HFF-Myc (cell line): ENCODE measurements at places on chromosomes 11 and 22.

GRCh38 chr22:27385261-27385998, 416.1 kb downstream of the MN1 start:
- no peak for DNase-seq

GRCh38 chr11:124036666-124037065, 4.5 kb downstream of the OR10G7 start:
- DNase-seq: no peak

DNA sequence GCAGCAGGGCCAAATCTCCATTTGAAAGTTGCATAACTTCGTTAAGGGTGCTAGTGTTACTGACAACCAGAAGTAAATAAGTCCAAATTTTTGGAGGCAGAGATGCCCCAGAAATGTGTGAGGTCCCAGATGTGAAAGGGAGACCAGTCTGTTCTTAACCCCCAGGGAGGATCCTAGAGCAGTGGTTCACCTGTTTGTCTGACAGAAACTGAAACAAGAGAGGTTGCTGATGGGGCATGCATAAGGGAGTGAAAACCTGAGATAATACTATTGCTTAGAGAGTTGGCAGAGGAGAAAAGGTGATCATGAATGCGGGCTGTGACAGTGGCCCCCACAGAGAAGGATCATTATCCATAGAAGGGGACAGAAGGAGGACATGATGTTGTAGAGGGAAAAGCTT, 3.8 kb downstream of the CBLIF start:
- DNase-seq: no peak

- no peak for DNase-seq
Measured at GRCh38 chr22:20653012-20653794, 120.7 kb upstream of the SERPIND1 start.

DNA sequence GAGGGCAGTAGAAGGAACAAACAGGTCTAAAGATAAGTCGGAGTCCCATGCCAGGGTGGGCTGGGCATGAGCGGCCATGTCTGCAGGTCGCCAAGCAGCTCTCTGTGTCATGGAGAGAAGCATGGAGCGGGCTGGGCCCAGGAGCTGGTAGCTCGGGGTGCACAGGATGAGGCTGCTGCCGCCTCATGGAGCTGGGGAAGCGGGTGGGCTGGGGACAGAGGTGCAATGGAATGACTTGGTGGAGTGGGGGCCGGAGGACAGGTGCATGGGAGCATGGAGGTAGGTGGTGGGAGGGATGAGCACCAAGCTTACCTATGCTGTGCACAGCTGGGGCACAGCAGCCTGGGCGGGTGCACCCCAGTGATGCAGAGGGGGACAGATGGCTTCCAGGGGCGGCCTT, 3.6 kb downstream of the NRXN2 start:
- no peak for DNase-seq

DNA sequence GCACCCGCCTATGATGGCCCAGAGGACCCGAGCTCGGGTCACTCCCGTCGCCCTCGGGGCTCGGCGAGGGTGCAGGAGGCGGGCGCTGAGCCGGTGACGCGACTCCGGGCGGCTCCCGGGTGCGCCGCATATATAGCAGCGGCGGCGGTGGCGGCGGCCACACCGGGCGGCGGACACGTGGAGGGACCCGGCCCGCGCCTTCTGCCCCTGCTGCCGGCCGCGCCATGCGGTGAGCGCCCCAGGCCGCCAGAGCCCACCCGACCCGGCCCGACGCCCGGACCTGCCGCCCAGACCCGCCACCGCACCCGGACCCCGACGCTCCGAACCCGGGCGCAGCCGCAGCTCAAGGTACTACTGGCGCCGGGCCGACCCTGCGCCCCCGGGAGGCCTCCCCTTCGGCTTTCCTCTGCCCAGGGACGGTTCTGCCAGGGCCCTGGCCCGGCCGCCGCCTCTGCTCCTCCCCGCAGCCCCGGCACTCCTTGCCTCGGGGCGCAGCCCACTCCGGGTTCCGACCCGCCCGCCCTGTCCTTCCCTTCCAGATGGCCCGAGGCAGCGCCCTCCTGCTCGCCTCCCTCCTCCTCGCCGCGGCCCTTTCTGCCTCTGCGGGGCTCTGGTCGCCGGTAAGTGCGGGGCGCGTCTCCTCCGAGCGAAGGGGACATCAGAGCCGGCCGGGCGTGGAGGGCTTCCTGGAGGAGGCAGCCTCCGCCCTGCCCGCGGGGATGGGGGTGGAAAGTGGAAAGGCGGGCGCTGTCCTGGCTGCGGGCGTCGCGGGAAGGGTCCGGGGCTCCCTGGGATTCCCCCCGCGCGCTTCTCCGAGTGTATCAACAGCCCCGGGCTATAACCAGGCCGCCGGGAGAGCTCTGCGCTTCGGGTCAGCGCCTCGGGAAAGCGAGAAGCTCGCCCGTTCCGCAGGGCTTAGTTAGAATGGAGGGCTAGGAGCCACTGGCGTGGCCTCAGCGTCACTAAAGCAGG, at the start of gene GAL:
Gene GAL (plus strand): TSS at position 160 of the 972 bp plus-strand sequence. CDS start 380 bp downstream, at position 540.
- DNase-seq: no peak

DNA sequence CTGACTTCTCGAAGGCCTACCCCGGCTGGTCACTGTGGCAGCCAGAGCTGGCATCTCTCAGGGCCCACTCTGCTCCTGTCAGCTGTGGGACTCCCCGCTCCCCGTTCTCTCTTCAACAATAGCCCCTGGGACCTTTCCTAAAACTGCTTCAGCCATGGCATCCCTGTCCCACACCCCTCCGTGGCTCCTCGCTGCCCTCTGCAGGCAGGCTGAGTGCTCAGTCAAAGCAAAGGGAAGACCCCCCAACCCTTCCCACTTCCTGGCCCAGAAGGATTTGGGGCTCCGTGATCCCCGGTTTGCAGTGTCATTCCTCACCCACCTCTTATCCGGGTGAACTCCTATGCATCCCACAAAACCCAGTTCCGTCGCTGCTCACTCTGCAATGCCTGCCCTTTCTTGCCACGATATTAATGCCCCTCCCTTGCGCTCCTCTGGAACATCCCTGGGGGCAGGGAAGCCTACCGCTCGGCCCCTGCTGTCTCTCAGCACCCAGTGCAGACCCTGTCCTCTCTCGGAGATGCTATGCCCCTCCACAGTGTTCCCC, 1.6 kb upstream of the TH start:
- no peak for DNase-seq

DNA sequence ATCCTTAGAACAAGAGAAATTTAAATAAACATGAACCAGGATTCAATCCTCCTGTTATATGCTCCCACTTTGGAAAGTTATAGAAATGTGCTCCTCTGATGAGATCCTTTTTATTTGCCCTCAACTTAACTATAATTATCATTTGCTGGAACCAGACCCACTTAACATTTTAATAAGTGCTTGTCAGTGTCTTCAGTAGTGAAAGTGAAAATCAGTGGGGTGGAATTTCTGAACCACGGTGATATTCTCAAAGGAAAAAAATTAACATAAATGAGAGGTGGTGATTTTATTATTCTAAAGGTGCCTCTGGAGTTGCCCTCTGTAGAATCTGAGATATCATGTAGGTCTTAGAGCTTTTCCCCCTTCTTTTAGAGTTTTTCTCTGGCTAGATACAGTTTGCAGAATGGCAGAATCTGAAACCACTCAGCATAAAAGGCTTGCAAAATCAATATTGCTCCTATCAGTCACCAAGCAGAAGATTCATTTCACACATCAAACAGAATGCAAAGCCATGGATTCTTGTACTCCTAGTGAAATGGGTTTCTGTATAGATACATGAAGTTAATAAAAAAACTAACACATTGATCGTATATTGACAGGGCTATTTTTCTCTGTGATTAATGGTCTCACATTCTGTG, 213.2 kb downstream of the LUZP2 start:
- DNase-seq: no peak

DNA sequence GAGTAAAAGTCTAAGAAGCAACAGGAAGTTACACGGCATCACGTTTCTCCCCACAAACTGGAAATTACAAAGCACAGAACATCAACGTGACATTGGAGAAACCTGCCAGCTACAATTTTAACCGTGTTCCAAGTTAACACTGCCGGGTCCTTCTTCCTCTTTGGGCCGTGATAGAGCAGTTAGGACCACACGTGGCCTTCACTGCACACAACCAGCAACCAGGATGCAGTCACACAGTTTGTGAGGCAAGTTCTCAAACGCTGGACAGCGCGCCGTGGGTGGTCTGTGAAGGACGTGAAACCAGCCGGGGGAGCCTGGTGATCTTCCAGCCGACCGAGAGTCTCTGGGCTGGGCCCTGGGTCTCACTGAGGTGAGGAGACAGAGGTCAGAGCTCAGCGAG, 14.6 kb downstream of the C11orf21 start:
- DNase-seq: no peak

DNA sequence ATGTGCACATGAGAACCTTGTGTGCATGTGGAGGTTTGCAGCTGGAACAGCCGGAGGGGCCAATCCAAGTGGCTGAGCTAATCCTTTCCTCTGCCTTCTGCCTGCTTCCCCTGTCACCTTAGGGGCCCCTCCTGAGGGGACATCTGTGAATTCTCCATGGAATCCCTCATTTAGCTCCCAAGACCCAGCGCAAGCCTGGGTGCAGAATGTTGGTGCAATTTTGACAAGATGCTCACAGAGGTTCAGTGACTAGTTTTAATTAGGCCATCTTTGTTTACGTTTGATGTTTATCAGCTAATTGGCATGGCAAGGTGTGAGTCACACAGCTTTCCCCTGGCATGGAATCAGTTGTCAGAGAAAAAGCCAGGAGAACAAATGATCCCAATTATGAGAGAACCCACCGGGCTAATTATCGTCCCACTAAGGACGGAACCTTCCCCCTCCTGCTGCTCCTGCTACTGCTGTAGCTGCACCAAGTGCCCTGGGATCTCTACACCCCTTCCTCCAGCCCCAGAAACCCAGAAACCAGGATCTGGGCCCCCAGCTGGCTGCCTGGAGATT, 63.6 kb upstream of the PAX6 start:
- DNase-seq: no peak

GRCh38 chr11:120268686-120269085, 28.7 kb downstream of the POU2F3 start:
- DNase-seq: no peak

GRCh38 chr11:59999691-60000090, 17.3 kb upstream of the OOSP4B start:
- no peak for DNase-seq

DNA sequence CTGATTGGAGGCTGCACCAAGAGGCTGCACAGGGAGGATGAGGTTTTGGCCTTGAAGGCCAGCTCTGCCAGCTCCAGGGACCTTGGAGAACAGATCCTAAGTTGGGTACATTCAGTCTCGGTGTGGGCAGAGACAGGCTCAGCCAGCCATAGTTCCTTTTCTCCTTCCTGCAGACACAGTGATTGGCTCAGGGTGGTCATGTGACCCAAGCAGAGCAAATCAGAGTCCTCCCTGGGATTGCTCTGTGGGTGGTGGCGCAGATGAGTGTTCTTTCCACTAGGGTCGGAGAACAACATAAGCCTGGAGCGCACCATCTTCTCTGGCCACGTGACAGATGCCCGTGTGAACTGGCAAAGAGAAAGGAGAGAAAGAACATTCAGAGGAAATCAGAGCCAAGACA, 47.1 kb upstream of the CCND1 start:
- DNase-seq: no peak

DNA sequence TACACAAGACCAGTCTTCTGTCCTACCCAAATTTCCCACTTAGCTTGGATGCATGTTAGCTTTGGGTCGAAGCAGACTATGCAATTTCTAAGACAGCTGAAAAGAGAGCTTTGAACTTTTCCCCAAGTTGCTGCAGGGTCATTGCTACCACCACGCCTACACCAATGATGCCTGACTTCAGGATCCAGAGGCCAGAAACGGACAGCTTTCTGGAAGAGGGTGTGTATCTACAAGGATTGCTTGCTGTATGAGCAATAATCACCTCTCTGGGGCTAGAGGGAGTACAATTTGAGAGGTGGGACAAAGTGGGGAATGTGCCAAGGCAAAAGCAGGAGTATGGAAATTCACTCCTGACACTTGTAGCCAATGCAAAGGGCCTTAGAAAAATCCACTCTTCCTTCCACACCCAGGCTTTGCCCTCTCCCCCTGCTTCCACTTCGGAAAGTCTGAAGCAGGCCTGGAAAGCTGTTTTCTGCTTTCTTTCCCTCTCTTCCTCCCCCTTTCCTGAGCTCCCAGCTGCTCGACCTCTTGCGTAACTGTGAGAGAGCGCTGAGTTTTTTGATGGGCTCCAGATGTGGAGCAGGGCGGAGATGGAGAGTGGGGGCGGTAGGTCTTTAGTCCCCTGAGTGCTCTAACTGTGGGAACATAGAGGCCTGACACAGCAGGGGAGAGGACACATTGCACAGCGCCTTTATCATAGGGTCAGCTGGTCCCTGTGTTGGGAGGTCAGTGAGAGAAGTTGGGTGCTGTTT, 2.1 kb upstream of the PHLDB1 start:
- DNase-seq: peak; percentile 90

- no peak for DNase-seq
Measured at GRCh38 chr11:128726458-128727139, 32.7 kb downstream of the FLI1 start.

DNA sequence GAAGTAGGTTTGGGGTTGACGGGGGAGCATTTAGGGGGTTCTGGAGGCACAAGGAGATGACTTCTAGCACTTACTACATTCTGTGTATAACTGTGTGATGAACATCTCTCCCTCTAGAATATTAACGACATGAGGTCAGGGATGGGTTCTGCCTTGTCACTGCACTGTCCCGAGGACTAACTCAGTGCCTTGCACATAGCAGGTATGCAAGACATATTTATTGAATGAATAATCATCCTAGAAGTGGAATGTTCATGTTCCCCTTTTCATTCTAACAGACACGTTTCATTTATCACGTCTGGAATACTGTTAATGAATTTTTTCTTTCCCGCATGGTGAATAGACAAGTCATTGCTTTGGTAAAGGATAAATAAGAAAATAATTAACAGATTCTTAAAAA, 12.6 kb downstream of the SYT13 start:
- DNase-seq: no peak

DNA sequence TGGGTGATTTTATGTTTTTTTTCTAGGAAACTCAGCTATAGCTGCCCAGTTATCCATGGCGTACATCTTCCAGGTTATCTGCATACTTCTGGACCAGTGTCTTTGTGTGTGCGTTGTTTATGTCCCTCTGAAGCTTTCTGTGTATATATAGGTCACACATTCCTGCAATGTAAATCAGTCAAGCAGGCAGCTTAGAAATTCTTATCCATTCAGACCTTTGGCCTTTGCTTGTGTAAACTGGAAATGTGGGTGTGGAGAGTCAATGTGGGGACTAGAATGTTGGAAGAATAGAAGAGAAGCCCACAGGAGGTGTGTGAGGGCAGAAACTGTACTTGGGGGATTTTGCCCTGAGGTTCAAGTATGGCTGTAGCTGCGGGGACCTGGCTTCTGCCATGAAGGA, 51.7 kb downstream of the BARX2 start:
- DNase-seq: no peak

- DNase-seq: no peak
Measured at GRCh38 chr22:46568102-46568809, 30.8 kb upstream of the CELSR1 start.

- no peak for DNase-seq
Measured at GRCh38 chr22:46629291-46629690, 9.1 kb downstream of the GRAMD4 start.

DNA sequence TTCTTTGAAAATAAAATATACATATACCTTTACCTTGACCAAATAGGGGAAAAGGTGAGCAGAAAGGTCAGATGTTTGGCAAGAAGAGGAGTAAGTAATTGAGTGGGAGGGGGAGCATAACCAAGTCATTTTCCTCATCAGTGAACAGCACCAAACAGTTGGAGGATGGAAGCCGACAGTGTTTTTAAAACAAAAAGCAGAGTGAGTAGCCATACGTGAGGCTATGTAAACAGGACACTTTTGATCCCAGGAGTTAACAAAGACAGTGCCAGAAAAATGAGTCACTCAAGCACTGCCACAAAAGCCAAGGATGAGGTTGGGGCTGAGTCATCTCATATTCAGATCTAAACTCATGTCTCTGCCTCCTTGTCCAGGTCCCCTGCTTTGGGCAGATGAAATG, 734.7 kb downstream of the KCNA4 start:
- DNase-seq: peak; percentile 66
